ENCODE measurements at places on chromosomes 11 and 22.

DNA sequence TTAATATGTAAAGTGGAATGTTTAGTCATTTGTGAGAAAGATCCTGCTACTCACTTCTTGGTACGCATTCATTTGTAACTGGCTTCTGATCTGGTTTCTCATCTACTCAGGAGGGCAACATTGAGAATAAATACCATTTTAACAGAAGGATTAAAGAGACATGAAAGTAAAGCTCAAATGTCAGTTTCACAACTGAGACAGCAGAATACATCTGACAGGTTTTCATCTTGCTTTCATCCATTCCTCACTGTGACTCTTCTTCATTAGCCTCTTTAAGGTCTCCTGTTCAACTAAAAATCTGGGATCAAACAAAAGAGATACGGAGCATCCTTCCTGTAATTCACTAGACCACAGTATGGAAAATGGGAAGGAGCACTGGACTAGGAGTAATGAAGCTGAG is 31.4 kb upstream of the CCDC89 start:
- DNase-seq: no peak

DNA sequence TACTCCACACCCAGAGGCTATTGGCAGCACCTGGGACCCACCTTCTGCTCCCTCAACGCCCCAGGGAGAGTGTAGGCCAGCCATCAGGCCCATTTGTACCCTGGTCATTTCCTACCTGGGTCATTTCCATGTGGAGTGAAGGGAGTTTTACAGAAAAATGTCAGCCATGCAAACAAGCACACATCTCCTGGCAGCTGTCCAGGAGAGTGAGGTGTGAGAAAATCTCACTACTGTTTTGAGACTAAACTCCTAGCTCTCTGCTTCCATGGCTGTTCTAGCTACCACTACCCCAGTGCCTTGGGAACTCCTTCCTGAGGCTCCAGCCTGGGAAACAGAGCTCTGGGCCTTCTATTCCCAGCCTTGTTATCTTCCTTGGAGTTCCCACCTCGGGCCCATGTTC is 2.8 kb upstream of the TMPRSS13 start:
- DNase-seq: no peak

DNA sequence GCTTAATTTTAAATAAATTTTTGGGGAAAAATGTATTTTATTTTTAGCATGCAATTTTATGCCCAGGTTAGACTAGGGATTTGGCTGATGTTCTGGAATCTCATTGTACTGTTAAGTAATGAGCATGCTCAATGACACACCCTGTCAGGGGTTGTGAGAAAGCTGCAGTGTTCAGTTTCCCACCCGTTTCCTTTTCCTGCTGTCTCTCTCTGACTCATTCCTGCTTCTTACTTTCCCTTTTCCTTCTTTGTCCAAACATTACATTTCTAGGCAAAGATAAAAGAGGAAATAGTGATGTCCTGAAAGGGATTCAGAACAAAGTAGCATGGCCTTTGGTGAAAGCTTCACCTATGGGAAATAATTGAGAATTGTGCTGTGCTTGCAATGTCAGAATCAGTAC is 22.7 kb downstream of the OOSP3 start:
- DNase-seq: peak; percentile 47

DNA sequence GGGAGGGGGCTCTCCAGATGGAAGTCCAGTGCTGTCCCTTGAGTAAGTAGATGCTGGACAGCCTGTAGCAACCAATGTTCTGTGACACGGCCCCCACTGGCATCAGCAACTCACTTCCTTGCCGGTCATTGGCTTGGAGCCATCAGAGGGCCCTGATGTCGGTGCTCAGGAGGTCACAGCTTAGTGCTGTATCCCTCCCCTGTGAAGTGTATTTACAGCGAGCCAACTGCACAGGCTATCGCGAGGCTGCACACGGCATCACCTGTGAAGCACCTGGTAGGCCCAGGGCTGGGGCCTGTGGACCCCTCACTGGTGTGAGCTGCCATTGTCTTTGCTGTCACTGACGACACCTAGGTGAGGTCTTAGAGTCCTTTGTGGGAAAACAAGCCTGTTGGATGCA is 13.4 kb upstream of the ACR start:
- no peak for DNase-seq

DNA sequence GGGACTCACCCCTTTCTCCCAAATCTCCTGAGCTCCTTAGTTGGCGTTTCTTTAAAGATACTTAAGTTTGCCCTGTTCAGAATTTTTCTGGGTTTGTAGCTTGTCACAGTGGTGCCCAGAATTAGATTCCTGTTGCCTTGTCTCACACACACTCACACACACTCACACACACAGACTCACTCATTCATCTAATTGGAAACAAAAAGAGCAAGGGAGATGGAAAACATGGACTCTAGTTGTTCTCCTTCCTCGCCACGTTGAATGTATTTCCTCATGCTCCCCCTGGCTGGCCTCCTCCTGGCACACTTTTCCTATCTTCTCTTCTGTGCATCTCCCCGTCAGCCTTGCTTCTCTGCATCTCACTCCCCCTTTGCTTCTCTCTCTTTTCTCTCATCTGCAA is 752.3 kb downstream of the NTM start:
- DNase-seq: no peak

- peak; percentile 3 for DNase-seq
These were observed 253.3 kb downstream of the BUD13 start for GRCh38 chr11:116519499-116519898.
